ENCODE measurements at places on chromosomes 5 and 9.

DNA sequence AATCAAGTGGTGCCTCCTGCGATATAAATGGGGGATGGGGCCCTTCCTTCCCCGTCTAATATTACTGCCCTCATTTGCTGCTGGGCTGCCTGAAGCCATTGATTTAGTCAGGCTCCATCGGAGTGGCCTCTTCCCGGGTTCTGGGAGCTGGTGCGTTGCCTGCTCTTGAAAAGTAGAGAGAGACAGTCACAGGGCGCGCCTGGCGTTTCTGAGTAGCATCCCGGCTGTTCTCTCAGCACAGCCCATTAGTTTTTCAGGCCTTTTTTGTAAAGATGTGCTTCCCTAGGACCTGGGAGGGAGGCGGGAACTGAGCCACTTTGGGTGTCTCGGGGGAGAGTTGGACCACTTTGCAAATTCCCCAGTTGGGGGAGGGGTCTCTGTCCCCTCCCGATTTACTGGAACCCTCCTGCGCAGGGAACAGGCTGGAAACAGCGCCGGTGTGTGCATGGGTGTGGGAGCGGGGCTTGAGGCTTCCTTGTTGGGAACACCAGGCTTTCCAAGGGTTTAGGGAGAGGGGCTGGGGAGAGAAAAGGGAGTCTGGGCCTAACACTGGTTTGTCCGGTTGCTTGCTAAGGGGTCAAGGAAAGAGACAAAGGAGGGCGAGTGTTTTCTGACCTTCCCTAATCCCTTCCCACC, 4.7 kb downstream of the PRDM6 start:
- DNase-seq, result no peak

- DNase-seq, result peak; percentile 97
These were observed 60.8 kb downstream of the SH3TC2 start for GRCh38 chr5:149002053-149002452.

GRCh38 chr9:100352727-100353505, at the start of gene TEX10:
Gene TEX10 (minus strand): TSS chr9:100352942. CDS start chr9:100349363, 3,579 bp downstream.
- peak; percentile 86 for DNase-seq

GRCh38 chr5:2200261-2200950, 317.7 kb upstream of the IRX4 start:
- DNase-seq, result no peak

GRCh38 chr9:76206821-76207220, 187.4 kb downstream of the RFK start:
- no peak for DNase-seq

DNA sequence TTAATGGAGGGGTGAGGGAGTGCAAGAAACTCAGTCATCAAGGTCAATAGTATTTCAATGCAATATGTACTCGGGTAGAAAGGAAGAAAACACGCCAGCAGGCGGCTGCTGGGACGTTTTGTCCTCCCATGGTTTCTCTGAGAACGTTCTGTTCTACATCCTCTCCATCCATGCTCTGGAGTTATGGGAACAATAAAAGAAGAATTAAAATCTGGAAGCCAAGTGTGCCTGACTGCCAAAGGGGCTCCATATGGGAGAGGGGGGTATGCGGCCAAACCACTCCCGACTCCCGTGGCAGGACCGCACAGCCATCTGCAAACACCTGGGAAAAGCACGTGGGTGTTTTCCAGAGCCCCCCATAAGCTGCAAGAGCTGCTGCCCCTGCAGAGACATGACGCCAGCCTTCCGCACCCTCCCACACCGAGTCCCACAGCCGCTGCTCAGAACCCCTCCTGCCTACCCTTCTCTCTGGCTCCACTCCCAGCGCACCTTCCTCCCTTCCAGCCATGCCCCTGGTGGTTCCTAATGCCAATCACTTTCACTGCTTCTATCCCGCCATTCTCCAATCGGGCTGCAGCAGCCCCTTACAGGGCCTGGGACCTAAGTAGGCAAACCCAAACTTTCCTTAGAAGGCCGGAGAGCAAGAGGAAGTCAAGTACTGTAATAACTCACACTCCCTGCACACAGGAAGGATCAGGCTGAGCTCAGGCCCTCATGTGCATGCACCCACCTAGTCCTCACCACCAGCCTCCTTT, 241.6 kb downstream of the SYK start:
- DNase-seq, result no peak

DNA sequence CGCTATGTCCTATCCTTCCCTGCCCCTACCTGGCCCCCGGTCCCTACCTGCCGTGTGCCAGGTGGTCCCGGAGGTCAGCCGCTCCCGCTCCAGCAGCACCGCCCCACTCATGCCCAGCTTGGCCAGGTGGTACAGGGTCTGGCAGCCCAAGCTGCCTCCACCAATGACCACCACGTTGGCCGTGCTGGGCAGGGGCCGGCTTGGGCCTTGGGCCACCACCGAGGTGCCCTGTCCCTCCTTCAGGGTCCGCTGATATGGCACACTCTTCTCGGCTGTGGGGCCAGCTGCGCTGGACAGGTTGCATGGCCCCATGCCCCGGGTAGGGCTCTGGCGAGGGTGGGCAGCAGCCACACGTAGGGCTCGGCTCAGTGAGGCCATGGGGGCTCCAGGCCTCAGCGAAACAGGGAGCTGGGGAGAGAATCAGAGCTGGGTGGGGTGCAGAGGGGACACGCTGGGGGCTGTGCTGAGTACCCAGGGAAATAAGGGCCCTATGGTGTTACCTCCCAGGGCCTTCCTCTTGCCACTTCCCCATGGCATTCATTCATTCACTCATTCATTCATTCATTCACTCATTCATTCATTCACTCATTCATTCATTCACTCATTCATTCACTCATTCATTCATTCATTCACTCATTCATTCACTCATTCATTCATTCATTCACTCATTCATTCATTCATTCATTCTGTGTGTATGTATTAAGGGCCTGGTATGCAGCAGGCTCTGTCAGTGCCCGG, 4.2 kb downstream of the SARDH start:
- DNase-seq, result no peak

GRCh38 chr5:38135486-38136039, 122.8 kb upstream of the EGFLAM start:
- no peak for DNase-seq

DNA sequence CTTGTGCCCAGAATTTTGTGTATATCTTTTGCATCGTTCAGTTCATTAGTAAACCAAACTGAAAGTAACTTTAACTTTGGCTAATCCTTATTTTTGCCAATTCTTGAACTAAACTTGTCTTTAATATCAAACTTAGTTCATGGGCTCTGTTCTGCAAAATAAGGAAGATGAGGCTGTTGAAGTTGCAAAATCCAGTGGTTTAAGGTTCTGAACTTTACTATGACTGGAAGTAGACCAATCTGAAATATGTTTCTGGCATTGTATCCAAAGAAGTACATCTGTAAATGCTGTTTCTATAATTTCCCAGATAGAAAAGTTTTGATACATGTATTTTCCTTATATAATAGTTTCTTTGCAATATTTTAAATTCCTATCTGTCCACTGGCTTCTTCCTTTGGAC, 238.1 kb downstream of the CETN3 start:
- no peak for DNase-seq
